Activated CD8-positive, alpha-beta T cell treated with anti-CD3 and anti-CD28 coated beads for 36 hours (primary cell): ENCODE measurements at places on chromosomes 4 and X. TPM values are rescaled to one million over a fixed set of nuclear protein-coding genes. Genes with fewer than 3 reads are reported as not detected.

Gene TIMM17B
- 52.2 TPM for total RNA-seq

DNA sequence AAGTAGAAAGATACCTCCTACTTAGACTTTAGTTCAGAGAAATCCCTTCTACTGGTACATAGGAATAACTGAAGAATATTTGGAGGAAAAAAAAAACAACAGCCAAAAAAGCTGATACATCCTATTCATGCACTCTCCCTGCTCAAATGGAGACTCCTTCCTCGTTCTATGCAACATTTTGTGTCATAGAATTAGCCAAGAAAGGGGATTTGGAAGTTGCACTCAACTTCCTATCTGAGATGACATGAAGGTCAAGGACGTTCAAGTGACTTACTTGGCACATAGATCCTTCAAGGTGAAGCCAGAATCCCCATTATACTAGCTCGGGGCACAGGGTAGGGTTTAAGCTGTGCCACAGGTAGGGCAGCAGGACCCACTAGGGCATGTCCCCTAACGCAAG is 56.2 kb upstream of the S100G start:
- no peak for DNase-seq

DNA sequence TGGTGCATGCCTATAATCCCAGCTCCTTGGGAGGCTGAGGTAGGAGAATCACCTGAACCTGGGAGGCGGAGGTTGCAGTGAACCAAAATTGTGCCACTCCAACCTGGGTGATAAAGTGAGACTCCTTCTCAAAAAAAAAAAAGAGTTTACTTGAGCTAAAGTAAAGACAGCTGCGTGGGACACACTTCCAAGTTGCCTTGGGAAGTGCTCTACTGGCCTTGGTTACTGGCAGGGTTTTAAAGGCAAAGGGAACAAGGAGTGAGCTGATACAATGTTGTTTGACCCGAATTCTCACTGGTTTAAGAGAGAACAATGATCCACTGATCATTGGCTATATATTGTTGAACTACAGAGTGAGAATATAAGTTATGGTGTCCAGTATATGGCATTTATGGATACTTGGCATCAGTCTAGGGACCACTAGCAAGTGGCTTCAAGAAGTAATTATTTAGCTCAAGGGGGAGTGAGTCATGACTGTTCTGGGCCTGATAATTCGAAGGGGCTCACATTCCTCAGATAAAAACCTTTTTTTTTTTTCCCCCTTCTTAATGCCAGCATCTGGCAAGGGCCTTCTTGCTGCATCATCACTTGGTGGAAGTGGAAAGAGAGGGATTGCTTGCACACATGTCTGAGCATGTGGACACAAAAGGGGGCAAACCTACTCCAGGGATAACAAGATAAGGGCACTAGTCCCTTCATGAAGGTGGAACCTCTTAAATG is 32.3 kb downstream of the GRK4 start:
- DNase-seq: no peak

DNA sequence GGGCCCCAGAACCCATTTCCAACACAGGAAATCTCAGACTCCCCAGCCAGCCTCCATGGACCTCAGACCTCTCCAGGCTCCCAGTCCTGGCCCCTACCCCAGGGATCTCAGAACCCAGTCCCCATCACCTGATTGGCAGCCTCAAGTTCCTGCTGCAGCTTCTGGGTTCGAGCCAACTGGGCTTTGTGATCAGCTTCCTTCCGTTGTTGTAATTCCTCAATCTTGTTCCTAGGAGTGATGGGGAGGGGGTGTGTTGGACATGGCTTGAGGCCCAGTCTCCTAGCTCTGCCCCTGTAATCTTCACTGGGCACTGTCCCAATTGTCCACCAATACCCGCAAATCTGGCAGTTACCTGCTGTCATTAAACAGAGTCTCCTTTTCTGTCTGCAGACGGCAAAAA is 12.6 kb downstream of the GRIPAP1 start:
- no peak for DNase-seq

DNA sequence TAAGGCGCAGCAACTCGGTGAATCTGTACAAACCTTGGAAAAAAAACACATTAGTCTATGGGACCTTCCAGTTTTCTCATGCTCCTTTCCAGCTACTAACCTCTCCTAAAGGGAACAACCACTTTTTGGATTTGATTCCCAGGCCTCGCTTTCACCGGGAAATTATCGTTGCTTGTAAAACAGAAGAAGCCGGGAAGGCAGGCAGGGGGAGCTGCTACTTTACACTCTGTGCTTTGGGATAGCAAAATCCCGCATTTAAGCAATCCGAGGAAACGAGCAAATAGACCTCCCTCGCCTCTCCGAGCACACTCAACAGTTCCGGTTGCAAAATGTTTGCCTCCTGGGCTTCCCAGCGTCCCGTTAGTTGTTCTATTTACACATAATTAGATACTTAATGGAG is 1.2 kb downstream of the CD38 start:
- DNase-seq: peak; percentile 16

Gene FSTL5
- not detected for total RNA-seq

DNA sequence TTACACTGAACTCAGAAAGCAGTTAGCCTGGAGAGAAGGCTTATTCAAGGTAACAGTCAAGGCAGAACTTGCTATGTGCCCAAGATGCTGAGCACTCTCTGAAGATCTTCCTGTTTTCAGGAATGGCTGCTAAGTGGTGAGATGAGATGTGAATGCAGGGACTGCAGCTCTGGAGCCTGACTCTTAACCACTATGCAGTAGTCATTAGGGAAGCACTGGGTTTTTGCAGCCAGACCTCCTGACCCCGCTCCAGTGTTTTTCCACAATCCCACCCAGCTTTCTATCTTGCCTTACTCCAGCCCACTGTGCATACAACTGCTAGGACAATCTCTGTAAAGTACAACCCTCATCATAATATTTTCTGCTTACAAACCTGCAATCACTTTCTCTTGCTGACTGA is 95.2 kb upstream of the LNX1 start:
- DNase-seq: no peak

Gene ADRA2C
- not detected for total RNA-seq

Gene NWD2
- not detected for total RNA-seq

DNA sequence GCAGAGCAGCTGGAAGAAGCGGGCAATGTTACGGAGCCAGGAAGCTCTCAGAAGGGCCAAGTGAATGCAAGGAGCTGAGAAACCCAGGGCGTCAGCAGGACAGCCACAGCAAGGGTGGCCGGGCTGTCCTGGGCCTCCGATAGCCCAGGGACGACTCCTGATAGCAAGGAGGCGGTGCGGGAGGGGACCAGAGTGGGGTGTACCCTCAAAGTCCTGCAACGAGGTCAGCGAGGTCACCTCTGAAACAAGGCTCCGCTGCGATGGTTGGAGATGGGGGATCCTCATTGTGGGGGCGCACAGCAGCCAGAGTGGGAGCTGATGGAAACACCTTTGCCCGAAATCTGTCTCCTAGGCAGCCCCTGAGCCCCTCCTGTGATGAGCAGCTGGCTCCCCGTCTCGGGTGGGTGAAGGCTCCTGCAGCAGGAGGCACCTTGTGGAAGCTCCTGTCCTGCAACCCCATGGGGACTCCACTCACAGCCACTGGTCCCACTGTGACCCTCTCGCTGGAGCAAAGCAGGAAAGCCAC is 4.3 kb upstream of the CCNQ start:
- no peak for DNase-seq

Gene SCD5
- 2.2 TPM for total RNA-seq

Gene SOX3
- not detected for total RNA-seq

Gene CPZ
- not detected for total RNA-seq

Gene PABPC5
- not detected for total RNA-seq

Gene FGF5
- total RNA-seq: not detected

Gene WWC2
- total RNA-seq: 1.9 TPM

GRCh38 chr4:136495076-136495475 is 1037.2 kb downstream of the PCDH18 start:
- DNase-seq: no peak

DNA sequence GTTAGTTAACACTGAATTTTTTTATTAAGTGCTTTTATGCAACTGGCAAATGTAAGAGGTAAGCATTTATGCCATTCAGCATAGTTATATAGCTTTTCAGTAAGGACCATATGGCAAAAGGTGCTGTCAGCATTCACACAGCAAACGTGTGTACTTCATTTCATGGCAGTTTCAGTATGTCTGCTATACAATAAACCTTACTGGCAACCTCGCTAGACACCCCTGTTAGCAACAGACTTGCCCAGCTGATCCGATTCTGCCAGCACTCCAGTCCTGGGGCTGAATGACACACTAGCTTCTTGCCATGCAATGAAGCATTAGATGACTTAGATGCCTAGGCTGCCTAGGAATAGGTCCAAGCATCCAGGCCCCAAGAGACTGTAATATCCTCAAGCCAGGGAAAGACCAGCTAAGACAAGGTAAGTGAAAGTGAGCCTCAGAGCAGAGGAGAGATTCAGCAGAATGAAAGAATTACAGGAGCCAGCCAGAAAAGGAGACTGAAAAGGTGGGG is 47.3 kb upstream of the DOCK11 start:
- DNase-seq: no peak

- no peak for DNase-seq
These were observed 356.9 kb downstream of the STPG2 start for GRCh38 chr4:97786306-97786920.

DNA sequence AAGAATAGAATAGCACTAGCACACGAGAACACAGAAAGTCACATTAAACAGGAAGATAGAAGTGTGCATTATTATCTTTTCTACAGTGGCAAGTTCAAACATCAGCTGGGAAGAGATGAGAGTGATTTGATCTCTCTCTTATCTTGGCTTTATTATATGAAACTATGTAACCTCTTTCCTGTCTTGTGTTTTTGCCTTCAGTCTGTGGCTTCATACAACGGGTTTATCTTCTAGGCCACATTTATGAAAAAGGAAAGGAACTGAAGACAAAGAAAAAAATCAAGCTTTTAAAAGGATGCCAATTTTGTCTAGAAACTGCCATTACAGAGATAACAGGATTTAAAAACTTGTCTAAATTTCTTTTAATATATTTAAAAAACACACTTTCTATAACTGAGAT is 983.6 kb downstream of the RPA4 start:
- DNase-seq: no peak

DNA sequence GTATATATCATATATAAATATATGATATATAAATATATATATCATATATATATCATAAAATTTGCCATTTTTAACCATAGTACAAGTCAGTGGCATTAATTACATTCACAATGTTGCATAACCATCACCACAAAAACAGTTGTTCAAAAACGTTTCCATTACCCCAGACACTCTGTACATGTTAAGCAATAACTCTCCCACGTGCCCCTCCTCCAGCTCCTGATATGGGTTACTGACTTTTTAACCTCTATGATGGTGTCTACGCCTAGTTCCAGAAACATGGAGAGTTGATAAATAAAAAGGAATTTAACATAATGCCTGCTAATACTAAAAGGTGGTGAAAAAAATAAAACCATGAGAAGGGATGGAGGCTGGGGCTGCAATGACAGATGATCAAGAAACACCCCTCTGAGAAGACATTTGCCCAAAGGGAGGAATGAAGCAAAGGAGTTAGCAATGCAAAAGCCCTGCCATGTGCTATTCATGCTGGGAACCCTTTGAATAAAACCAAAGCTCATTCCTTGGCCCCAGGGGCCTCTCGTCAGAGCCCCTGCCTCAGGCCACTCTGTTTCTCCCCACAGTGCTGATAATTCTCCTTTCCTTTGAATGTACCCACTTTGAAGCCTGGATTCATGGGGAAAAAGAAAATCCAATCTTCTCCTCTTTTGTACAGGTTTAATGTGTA is 144.3 kb downstream of the NWD2 start:
- DNase-seq: no peak

GRCh38 chr4:104815665-104816064 is 321.0 kb upstream of the CXXC4 start:
- DNase-seq: no peak

DNA sequence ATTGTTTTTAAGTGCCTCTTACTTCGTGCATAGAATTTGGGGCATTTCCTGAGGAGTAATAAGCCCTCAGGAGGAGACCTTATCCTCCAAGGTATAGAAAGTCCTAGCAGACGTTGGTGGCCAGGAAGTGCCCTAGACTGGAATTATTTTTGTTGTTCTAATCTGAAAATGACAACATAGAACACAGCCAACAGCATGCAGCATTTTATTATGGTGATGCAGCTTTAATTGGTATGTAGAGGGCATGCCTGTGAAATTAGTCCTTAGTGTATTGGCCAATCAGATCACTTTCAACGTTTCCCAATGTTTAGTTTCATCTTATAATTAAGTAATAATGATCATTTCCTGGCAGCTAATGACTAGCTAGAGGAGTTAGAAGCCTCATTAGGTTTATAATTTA is 199.2 kb downstream of the SHROOM3 start:
- no peak for DNase-seq

DNA sequence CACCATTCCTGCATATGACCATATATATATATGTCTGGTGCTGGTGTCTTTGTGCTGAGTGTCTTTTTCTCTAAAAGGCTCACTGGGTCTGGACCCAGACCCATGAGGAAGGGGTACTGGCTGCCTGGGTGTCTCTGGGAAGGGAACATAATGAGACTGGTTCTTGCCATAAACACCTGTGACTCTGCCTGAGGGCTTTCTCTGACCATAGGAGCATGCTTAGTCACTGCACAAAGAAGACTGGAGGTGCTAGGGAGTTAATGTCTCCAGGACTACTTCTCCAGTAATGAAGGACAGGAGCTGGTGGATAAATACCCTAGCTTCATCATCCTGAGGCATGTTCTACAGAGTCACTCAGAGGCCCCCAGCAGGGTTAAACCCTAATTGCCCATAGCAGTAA is 47.1 kb upstream of the CASK start:
- no peak for DNase-seq

DNA sequence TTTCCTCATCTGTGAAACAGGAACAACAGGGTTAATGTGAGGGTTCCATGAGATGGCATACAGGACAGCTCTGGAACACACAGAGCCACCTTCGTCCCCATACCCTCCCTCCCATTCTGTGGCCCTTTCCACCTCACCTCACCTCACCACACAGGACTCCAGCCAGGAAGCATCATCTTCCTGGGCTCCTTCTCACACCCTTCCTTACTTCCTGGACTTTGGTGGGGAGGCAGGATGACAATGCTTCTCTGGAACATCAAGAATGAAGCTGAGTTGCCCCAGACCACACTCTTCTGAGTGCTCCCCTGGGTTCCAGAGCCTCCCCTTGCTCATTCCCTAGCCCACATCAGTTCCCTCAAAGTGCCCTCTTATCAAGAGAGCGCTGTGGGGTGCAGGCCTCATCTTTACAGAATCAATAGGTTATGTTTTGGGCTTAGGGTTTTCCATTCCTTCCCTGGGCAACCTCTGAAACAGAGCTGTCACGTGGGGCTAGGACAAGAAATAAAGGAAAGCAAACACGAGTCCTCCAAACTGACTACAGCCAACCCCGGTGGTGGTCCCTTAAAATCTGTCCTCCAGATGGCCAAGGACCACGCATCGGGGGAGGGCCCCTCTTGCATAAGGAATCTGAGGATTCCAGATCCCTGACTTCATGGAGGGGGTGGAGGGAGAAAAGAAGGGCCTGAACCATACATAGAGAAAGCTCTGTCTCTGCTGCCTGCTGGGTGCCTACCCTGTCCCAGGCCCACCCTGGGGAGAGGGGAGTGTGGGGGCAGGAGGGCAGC is 74.4 kb upstream of the ATP6AP2 start:
- DNase-seq: no peak

DNA sequence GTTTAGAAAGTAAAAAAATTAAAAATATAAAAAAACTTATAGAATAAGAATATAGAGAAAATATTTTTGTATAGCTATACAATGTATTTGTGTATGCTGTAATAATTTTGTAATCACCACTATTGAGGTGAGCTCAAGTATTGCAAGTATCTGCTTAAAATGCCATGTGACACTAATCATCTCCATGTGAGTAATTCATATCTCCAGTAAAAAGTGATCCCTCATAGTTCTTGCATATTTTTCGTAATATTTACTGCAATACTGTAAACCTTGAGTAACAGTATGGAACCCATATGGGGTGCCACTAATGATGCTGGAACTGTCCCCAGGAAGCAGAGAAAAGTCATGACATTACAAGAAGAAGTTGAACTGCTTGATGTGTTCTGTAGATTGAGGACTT is 43.2 kb upstream of the HUWE1 start:
- DNase-seq: no peak
